ENCODE measurements at places on chromosomes 4 and X. TPM values are rescaled to one million over a fixed set of nuclear protein-coding genes. Genes with fewer than 3 reads are reported as not detected.

Gene PCYT1B
- total RNA-seq = not detected

Gene CXCL11
- total RNA-seq = not detected

Gene TSPAN6
- total RNA-seq = 23.5 TPM

Gene TEX28
- not detected for total RNA-seq

Gene ZNF157
- total RNA-seq = not detected

Gene CXCL3
- 8.7 TPM for total RNA-seq

DNA sequence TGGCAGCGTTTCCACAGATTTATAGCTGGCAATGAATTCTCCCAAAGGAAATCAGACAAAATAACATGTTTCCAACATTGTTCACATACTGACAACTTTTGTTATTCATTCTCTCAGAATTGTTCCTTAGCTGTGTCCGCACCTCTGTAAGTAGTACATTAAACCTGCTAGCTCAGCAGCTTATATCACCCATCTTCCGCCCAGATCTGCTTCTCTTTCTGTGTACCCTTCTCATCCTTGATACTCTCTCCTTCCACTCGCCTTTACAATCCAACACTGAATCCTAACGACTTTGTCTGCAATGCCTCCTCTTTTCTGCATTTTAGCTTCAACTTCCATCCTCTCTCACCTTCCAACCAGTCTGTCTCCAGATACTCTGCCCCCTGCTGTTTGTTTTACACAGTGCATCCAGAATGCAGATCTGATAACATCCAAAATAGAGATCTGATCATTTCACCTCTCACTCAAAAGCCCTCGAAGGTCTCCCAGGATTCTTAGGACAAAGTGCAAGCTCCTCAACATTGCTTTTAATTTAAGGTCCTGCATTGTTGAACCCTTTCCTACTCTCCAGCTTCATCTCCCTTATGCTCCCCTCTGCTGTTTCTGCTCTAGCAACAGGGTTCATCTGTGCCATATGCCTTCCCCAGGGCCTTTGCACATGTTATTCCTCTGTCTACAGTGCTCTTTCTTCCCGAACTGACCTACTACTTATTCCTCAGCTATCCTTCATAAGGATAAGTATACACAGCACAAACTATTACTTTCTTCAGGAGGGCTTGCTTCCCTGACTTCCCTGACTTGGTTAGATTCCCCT is 67.3 kb upstream of the VBP1 start:
- peak; percentile 5 for DNase-seq

GRCh38 chrX:121455890-121456289 is 408.5 kb downstream of the GLUD2 start:
- no peak for DNase-seq

- no peak for DNase-seq
Observed at GRCh38 chrX:39536211-39536610, 561.5 kb downstream of the BCOR start.

GRCh38 chrX:107827030-107827831 is 1.6 kb downstream of the MID2 start:
- DNase-seq = no peak

- no peak for DNase-seq
Observed at GRCh38 chr4:187010052-187010451, 286.4 kb upstream of the FAT1 start.

DNA sequence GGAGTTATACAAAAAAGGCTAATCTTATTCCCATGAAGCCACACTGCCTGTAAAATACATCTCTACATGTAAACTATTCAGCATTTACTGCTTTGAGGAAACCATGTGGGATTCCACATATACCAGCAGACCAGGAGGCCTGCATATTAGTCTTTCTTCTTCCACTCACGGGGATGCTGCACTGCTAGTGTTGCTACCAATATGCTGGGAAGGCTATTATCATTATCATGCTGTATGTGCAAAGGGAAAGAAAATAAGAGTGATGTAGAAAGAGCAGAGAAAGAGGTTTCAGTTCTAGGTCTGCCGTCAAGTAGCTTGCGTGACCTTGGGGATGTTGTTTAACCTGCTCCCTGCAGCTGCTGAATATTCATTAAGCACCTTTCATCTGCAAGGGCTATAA is 61.0 kb downstream of the MGST2 start:
- DNase-seq = no peak

DNA sequence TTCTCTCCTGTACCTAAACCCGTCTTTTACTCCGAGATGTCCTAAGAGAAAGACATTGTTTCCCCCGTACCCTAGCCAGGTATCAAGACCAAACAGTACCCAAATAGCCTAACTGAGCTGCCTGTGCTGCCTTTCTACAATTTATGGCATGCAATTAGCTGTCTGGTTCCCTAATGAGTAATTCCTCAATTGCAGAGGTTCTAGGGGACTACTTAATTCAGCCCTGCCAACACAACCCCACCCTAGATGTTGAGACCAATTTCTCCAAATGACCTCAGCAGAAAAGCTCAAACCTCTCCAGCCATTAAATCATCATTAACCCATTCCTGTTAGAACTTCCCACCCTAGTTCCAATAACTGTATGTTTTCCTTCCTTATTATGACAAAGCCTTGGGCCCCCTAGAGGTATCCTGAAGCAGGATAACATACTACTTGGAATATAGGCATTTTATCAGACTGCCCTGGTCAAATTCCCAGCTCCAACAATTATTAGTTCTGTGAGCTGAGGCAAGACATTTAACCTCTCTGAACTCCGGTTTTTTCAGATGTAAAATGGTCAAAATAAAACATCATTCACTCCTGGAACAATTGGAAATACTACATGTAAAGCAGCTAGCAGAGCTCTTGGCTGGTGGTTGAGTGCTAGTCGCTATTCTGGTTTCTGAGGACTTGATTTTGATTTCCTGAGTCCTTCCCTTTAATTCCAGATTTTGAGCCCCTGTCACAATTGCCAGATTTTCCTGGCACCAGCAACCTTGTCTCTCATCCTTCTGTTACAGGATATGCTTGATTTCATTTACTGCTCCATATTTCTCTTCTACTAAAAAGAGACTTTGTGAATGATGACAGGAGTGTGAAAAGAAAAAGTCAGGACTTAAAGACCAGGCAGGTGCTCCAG is 244.6 kb upstream of the TENM3 start:
- peak; percentile 3 for DNase-seq

DNA sequence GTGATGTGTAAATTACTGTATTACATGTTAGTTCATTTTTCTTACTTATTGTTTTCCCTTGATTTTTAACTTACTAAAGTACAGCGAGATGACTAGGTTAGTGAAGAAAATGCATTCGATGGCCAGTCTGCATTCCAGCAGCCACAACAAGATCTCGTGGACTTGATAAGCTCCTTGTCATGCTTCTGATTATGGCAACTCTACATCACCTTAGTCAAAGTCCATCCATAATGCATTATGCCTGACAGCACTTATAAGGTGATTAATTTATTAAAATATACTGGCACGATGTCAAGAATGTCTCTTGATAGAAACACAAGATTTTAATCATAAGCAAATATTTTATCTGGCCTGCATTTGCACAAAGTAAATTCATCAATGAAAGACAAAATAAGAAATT is 109.9 kb upstream of the NAP1L5 start:
- DNase-seq = no peak

DNA sequence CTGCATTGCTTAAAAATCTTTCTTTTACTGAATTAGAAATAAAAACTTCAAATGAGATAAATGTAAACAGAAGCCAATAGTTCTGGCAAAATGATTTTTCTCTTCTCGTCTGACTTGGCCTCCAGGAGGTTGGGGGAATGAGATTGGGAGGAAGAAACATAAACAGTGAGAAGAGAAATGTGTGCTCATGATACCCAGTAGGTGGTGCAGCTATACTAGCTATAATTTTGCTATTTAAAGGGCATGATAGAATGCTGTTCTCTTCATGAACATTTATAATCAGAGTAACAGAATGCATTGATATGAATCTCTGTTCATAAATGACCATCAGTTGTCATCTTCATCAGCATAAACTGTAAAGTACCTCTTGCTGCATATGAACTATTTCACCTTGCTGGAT is 85.5 kb downstream of the TACR3 start:
- no peak for DNase-seq

- no peak for DNase-seq
Observed at GRCh38 chrX:120768254-120768653, 107.4 kb downstream of the CT47B1 start.

- DNase-seq = no peak
Observed at GRCh38 chrX:112645774-112646173, 34.0 kb downstream of the LHFPL1 start.

GRCh38 chr4:40190019-40190418 is 6.8 kb upstream of the RHOH start:
- no peak for DNase-seq

GRCh38 chrX:9656277-9656676 is 109.4 kb downstream of the GPR143 start:
- no peak for DNase-seq

DNA sequence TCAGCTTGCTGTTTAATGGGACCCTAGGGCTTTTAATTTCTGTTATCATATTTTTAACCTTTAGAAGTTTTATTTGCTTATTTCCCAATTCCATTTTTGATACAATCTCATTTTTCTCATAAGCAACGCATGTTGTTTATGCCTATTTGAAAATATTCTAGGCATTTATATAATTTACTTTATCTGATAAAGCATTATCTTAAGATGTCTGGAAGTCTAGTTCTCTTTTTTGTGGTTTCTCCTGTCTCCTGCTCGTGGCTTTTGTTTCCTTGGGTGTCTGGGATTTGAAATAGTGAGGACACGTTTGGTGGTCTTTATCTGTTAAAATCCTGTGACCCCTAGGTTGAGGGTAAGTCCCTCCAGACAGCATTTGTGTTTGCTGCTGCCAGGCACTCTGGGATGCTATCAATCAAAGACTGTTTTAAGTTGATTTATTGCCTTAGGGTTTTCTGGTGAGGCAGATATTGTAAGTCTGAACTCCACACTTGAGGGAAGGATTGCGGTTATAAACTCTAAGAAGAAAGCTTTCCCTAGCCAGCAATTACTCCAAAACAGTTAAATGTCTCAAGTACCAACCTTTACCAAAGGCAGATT is 208.0 kb downstream of the PRDM5 start:
- no peak for DNase-seq

DNA sequence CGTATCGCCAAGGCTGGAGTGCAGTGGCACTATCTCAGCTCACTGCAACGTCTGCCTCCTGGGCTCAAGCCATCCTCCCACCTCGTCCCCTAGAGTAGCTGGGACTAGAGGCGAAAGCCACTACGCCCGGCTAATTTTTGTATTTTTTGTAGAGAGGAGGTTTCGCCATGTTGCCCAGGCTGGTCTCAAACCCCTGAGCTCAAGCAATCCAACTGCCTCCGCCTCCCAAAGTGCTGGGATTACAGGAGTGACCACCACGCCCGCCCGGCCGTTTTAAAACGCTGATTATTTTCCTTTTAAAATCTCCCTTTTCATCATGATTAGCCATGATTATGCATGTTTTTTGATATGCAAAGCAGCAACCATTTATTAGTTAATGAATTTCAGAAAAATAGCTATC is 2.2 kb downstream of the N4BP2 start:
- no peak for DNase-seq

DNA sequence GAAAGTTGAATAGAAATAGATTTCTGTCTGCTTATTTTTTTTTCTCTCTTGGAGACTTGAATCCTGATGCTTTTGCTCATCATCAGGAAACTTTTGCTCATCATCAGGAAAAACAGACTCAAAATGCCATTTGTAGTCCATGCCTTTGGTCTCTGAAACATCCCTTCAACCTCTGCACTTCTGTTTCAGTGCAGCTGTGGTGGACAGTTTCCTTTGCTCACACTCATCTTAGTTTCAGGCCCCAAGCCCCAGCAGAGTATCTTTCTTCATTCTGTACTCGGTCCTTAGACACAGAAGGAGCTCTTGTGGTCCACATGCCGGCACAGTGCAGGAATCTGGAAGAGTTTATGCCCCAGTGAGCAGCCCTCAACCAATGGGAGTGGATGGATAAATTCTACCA is 337.9 kb downstream of the PPP3CA start:
- DNase-seq = no peak

- DNase-seq = peak; percentile 74
Observed at GRCh38 chr4:122819708-122820449, 6.8 kb upstream of the FGF2 start.

GRCh38 chrX:774536-774935 is 143.9 kb downstream of the SHOX start:
- DNase-seq = no peak

DNA sequence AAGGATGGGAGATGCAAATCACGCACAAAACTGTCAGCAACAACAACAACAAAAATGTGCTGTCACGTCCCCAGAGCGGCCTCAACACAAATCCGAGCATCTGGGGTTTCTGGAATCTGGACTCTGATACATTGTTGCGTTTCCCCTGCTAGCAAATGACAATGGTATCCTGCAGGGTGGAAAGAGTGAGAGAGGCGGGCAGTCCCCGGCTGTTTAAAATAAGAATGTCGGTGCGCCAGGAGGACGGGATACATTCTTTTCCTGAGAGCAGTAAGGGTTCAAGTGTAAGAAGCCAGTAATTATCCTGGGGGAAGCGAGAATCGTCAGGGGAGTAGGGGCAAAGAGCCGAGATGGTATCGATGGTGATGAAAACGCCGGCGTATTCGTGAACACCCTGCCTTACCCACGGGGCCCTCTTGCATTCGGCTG is 310.2 kb downstream of the ASMT start:
- no peak for DNase-seq

GRCh38 chrX:29662101-29662500 is 553.3 kb upstream of the MAGEB2 start:
- DNase-seq = peak; percentile 76

DNA sequence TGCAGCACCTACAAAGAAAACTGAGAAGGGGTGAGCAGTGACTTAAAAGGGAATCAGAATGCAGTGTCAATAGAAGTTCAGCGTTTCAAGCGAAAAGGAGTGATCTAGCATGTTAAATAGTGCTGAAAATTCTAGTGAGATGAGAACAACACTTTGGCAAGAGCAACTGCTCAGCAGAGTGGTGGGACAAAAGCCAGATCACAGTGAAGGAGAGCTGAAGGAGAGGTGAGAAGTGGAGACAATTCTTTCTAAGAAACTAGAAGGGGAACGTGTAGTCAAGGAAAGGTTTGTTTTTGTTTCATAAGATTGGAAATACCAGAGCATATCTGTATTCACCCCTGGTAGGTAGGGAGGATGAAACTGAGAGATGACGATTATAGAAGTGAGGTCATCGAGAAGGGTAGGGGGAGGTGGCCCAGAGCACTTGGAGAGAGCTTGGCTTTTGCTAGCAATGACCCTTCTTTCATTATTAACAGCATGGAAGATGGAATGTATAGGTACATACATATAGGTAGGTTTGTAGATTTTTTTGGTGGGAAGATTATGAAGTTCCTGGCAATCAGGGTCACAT is 33.7 kb downstream of the SRPX2 start:
- no peak for DNase-seq

DNA sequence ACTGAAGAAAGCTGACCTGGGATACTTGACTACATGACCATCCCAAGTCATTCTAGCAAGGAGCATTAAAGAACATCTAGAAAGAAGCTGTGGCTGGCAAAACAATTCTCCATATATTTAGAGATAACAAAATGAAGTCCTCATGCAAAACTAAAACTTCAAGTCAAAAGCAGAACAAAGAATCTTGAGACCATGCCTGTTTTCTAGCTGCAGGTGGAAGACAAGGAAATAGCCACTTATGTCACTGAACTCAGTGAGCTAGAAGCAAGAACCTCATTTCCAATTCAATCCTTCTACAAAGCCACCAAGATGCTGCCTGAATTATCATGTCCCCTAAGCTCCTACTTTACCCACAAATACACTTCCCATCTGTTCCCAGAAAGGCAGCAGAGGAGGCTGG is 13.8 kb downstream of the USP46 start:
- no peak for DNase-seq
